ENCODE measurements at places on chromosomes 1 and 21.

- H3K27ac ChIP-seq, result no peak overlapping the region
- DNase-seq, result no peak
- H3K36me3 ChIP-seq, result peaks cover 36% of the 10 kb centered on the region
- H3K4me1 ChIP-seq, result peaks cover 39% of the 10 kb centered on the region
- H3K4me3 ChIP-seq, result no peak overlapping the region
- H3K27me3 ChIP-seq, result no peaks in the 10 kb centered on the region
Observed at GRCh38 chr1:32859915-32860314, 10.8 kb downstream of the FNDC5 start.

- no peak for DNase-seq
- no peaks in the 10 kb centered on the region for H3K27me3 ChIP-seq
- H3K4me1 ChIP-seq, result no peaks in the 10 kb centered on the region
- H3K27ac ChIP-seq, result no peak overlapping the region
Observed at GRCh38 chr21:36879827-36880226, 86.6 kb downstream of the HLCS start.

- no peaks in the 10 kb centered on the region for H3K36me3 ChIP-seq
- no peak overlapping the region for H3K4me3 ChIP-seq
- H3K27me3 ChIP-seq, result no peaks in the 10 kb centered on the region
- no peaks in the 10 kb centered on the region for H3K4me1 ChIP-seq
Observed at GRCh38 chr1:20058531-20058930, 11.5 kb upstream of the PLA2G5 start.

DNA sequence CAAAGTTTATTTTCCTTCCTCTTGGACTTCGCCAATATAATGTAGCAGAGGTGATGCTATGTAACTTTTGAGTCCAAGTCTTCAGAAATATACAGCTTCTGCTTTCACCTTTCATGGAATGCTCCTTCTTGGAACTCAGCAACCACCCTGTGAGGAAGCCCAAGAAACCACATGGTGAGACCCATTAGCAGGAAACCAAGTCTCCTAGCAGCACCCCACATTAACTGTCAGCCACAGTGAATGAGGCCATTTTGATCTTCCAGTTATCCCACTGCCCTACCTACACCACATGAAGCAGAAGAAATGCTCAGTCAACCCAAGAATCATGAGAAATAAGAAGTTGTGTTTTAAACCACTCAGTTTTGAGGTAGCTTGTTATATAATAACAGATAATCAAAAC, 58.2 kb downstream of the PAPPA2 start:
- no peaks in the 10 kb centered on the region for H3K36me3 ChIP-seq
- H3K27me3 ChIP-seq, result no peaks in the 10 kb centered on the region
- DNase-seq, result no peak
- H3K27ac ChIP-seq, result no peak overlapping the region

DNA sequence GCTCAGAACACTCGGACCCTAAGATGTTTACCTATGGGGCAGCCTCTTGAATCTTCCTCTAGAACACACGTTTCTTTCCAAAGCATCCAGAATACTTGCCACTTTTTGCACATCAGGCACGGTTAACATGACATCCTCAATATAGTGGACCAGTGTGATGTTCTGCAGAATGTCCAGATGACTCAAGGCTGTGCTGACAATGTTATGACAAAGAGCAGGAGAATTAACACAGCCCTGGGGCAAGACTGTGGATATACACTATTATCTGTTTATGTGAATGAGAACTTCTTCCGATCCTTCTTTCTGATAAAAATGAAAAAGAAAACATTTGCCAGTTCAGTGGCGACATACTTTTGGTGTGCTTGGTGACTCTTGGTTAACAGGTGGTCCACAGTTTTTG, 154.3 kb downstream of the PDE4B start:
- DNase-seq, result no peak
- no peak overlapping the region for H3K4me3 ChIP-seq
- no peaks in the 10 kb centered on the region for H3K27me3 ChIP-seq
- H3K36me3 ChIP-seq, result no peaks in the 10 kb centered on the region
- no peak overlapping the region for H3K27ac ChIP-seq
- no peaks in the 10 kb centered on the region for H3K4me1 ChIP-seq

- H3K4me3 ChIP-seq, result no peak overlapping the region
- H3K27me3 ChIP-seq, result no peaks in the 10 kb centered on the region
- no peaks in the 10 kb centered on the region for H3K4me1 ChIP-seq
- no peak overlapping the region for H3K27ac ChIP-seq
- DNase-seq, result peak; percentile 19
Observed at GRCh38 chr1:212975111-212975918, 25.0 kb downstream of the VASH2 start.

GRCh38 chr1:243850202-243850451, at the start of gene AKT3:
TSS of gene AKT3 (minus strand) at chr1:243850243. CDS start at chr1:243843170, 7,073 bp downstream.
- H3K36me3 ChIP-seq, result no peaks in the 10 kb centered on the region
- no peaks in the 10 kb centered on the region for H3K27me3 ChIP-seq
- H3K4me3 ChIP-seq, result peak within 1 kb of the TSS; percentile 89
- no peak for DNase-seq
- no peaks in the 10 kb centered on the region for H3K4me1 ChIP-seq

- H3K36me3 ChIP-seq, result no peaks in the 10 kb centered on the region
- no peaks in the 10 kb centered on the region for H3K27me3 ChIP-seq
- H3K4me1 ChIP-seq, result no peaks in the 10 kb centered on the region
- no peak overlapping the region for H3K27ac ChIP-seq
- no peak for DNase-seq
Observed at GRCh38 chr21:29219165-29219770, 79.5 kb upstream of the BACH1 start.

DNA sequence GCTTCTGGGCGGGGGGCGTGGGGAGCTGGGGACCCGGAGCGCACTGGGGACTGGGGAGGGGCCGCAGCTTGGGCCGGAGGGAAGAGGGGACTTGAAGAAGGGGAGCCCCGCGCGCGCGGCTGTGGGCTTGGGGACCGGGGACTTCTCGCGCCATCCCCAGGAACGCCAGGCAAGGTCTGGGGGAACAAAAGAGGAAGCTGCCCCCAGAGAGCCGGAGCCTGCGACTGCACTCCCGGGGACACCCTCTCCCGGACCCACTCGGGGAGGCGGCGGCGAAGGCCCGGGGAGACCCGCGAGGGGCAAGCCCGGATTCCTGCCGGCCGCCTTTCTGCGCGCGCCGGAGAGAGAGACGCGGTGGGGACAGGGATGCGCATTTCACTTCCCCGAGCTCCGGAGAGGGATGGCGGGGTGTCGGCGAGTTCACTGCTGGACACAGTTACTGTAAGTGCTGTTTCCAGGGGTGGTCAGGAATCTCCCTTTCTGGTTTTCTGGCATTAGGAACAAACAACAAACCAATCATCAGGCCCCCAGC, 732 bp downstream of the ABCG1 start:
- H3K4me3 ChIP-seq, result peak overlapping the region; percentile 82
- H3K27ac ChIP-seq, result peak overlapping the region; percentile 51
- H3K27me3 ChIP-seq, result no peaks in the 10 kb centered on the region
- peaks cover 6% of the 10 kb centered on the region for H3K4me1 ChIP-seq

DNA sequence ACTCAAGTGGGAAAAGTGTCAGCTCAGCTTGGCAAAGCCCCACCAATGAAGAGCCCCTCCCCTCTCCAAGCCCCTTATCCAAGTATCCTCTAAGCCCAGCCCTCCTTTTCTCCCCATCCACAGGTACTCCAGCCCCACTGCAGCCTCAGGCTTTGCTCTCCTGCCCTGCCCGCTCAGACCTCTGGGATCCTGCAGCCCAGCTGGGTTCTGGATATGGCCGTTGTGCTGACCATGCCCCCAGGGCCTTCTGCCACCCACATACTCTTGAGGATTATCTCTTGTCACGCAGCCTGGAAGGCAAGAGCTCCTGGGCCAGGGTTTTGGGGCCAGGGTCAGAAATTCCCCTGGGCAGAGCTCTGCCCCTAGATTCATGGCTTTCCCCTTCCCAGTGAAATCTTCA, 4.7 kb downstream of the SHISA4 start:
- no peak overlapping the region for H3K4me3 ChIP-seq
- no peaks in the 10 kb centered on the region for H3K27me3 ChIP-seq
- DNase-seq, result no peak
- H3K4me1 ChIP-seq, result peaks cover 51% of the 10 kb centered on the region

- DNase-seq, result no peak
- no peaks in the 10 kb centered on the region for H3K36me3 ChIP-seq
- H3K4me3 ChIP-seq, result no peak overlapping the region
- H3K27me3 ChIP-seq, result no peaks in the 10 kb centered on the region
Observed at GRCh38 chr1:30036666-30037065, 686.7 kb downstream of the MATN1 start.

- no peaks in the 10 kb centered on the region for H3K27me3 ChIP-seq
- no peaks in the 10 kb centered on the region for H3K36me3 ChIP-seq
- DNase-seq, result no peak
- H3K4me1 ChIP-seq, result no peaks in the 10 kb centered on the region
Observed at GRCh38 chr1:114099268-114099667, 54.4 kb downstream of the SYT6 start.

DNA sequence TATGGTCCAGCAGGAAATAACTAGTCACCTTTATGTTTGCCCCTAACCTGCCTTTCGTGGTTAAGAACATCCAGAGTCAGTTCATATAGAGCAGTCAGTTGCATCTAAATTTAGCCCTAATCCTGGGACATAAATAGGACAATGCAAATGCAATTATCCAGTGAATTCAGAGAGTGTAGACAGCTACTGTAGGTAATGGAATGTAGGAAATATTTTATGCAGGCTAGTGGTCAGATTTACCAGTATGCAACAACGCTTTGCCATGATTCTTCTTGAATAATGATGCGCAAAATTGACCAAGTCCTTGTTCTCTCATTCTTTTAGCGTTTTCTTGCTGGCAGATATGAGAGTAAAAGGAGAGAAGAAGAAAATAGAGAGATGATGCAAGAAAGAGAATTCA, 165.4 kb downstream of the LMX1A start:
- no peaks in the 10 kb centered on the region for H3K27me3 ChIP-seq
- DNase-seq, result no peak
- no peaks in the 10 kb centered on the region for H3K4me1 ChIP-seq

- H3K36me3 ChIP-seq, result peaks cover 5% of the 10 kb centered on the region
- no peaks in the 10 kb centered on the region for H3K4me1 ChIP-seq
- H3K27me3 ChIP-seq, result no peaks in the 10 kb centered on the region
- no peak overlapping the region for H3K4me3 ChIP-seq
- H3K27ac ChIP-seq, result no peak overlapping the region
- DNase-seq, result no peak
Observed at GRCh38 chr21:42580076-42580792, 66.6 kb downstream of the SLC37A1 start.

DNA sequence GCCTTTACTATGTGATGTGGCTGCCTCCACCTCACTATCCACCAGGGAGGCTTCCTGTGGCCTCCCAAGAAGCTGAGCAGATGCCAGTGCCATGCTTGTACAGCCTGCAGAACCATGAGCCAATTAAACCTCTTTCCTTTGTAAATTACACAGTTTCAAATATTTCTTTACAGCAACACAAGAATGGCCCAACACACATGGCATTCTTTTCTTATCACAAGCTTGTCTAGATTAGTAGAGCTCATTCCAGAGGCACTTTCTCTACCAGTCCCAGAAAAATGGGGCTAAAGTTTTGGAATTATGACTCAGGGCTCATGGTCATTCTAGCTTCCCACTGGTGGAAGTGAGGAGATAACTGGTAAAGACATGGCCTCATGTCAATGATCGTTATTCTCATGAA, 655.2 kb downstream of the LMO4 start:
- H3K4me3 ChIP-seq, result no peak overlapping the region
- no peak overlapping the region for H3K27ac ChIP-seq

DNA sequence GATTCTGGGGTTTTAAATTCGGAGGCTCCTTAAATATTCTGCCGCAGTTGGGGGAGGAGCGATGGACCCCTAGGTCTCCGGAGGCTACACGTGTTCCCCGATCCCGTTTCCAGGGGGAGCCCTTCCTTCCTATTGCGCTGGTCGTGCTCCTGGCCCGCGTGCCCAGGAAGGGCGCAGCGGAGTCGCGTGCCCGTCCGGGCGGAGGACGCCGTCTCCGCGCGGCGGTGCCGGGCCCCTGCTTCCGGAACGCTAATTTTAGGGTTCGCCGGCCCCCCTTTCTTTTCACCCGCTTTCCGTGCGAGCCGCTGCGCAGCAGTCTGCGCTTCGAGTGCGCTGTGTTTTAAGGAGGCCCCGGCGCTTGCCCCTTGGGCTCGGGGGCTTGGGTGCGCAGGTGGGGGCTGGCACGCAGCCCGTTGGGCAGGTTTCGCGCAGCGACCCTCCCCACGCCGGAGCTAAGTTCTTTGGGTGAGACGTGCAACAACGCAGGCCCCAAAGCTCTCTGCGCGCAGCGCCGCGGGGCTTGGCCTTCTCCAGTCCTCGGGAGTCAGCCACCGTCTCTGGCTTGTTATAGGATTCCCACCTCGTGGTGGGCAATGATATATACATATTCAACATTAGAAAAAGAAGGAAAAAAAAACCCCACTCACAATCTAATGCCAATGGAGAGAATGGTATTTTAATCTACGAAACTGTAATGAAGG, 43.5 kb upstream of the DNAJC6 start:
- H3K4me3 ChIP-seq, result peak overlapping the region; percentile 76
- H3K4me1 ChIP-seq, result peaks cover 3% of the 10 kb centered on the region
- no peaks in the 10 kb centered on the region for H3K27me3 ChIP-seq
- no peaks in the 10 kb centered on the region for H3K36me3 ChIP-seq
- peak; percentile 67 for DNase-seq

DNA sequence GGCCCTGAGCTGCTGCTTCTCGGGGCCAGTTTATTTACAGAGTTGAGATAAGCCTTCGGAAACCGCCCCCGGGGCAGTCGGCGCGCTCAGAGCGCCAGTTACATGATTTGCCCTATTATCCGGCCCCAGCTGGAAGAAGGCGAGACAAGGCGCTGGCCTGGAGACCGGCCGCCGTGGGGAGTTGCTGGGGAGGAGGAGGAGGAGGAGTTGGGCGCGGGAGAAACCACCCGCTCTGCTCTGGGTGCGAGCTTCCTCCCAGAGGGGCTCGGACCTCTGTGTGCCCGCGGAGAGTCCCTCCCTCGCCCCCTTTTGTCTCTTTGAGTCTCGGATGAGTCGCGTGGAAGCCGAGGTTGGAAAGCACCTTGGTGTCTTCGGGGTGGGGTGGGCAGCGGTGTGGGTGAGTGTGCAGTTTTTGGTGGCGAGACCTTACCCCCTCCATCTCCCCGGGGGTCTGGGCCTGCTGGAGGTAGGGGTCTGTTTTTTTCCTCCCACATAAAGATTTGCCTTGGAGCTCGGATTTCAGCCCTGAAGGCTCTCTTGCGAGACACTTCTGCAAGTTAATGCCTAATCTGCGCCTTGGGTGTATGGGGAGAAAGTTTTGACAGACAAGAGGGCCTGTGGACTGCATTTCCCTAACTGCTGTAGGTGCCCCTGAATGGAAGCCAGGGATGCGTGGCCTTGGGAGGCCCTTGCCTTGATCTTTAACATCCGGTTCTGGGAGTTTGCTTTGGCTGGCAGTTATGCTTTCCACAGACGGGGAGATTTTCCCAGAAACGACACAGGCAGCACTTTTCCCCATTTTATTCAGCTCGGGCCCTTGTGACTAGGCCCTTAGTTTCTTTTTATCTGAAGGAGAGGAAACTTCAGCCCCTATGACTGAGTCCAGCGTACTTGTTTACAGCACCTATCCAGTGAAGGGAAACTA, 80.0 kb downstream of the NDUFS5 start:
- H3K4me3 ChIP-seq, result peak overlapping the region; percentile 95
- DNase-seq, result peak; percentile 75
- peaks cover 45% of the 10 kb centered on the region for H3K4me1 ChIP-seq
- H3K36me3 ChIP-seq, result no peaks in the 10 kb centered on the region

- no peak overlapping the region for H3K27ac ChIP-seq
- DNase-seq, result no peak
- no peaks in the 10 kb centered on the region for H3K36me3 ChIP-seq
- no peaks in the 10 kb centered on the region for H3K27me3 ChIP-seq
Observed at GRCh38 chr21:28380241-28380640, 612.4 kb downstream of the LTN1 start.

GRCh38 chr1:208681878-208682663, 437.9 kb upstream of the PLXNA2 start:
- no peak overlapping the region for H3K4me3 ChIP-seq
- no peaks in the 10 kb centered on the region for H3K36me3 ChIP-seq
- H3K27me3 ChIP-seq, result no peaks in the 10 kb centered on the region

GRCh38 chr1:29962831-29963247, 726.5 kb downstream of the PTPRU start:
- H3K4me3 ChIP-seq, result no peak overlapping the region
- H3K27me3 ChIP-seq, result no peaks in the 10 kb centered on the region
- H3K4me1 ChIP-seq, result no peaks in the 10 kb centered on the region

Data from ascending aorta (tissue), 2 donors.